ENCODE measurements at places on chromosomes 13 and 19.

DNA sequence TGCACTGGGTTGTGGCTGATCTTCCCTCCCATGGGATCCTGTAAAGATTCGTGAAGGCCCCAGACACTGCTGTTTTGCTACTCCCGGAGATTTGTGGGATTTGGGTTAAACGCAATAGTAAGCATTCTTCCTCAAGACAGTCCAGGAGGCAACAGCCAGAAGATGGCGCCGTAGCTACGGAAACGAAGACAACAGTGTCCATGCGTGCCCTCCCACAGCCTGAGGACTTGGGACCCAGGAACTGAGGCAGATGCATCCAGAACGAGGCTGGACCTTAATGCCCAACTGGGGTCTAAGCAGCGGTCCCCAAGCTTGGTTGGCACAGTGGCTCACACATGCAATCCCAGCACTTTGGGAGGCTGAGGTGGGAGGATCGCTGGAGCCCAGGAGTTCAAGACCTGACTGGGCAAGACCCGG, 57.6 kb upstream of the ZNF507 start:
- no peak for DNase-seq

GRCh38 chr13:35252536-35253205, 223.8 kb downstream of the MAB21L1 start:
- no peak for DNase-seq

DNA sequence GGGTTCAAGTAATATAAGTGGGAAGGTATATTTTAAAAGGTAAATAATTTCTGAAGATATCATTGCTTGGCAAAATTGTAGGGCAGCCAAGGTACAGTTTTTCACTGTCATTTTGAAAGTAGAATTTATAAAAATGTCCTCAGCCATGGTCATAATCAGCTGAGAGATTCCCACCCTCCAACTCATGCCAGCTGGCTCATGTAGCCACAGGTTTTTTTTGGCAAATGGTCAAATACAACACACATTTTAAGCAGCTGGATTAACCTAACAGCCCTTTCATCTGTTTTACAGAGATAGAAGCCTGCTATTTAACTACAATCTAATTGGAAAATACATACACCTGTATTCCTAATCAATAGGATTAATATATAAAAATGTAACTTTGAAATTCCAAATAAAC, 619.2 kb upstream of the SGCG start:
- no peak for DNase-seq

GRCh38 chr13:27966641-27967202, 2.4 kb downstream of the CDX2 start:
- DNase-seq, result no peak

- DNase-seq, result no peak
Observed at GRCh38 chr13:51828730-51829567, 16.0 kb downstream of the TMEM272 start.

DNA sequence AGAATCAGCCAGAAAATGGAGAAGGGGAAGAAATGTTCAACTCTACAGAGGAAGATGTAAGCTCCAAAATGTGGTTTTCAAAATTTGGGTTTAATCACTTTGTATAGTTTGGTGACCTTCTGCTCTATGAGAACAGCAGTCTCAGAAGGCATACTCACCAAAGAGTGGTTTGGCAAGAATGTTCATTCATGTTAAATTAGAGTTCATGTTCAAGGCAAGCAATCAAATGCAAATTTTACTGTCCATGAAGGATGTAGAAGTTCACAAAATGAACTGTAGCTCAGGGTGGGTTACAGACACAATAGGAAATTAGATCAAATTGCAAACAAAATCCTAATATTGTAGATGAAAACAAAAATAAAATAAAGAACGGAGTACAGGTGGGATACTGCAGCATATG, 606.7 kb upstream of the PCDH20 start:
- no peak for DNase-seq

DNA sequence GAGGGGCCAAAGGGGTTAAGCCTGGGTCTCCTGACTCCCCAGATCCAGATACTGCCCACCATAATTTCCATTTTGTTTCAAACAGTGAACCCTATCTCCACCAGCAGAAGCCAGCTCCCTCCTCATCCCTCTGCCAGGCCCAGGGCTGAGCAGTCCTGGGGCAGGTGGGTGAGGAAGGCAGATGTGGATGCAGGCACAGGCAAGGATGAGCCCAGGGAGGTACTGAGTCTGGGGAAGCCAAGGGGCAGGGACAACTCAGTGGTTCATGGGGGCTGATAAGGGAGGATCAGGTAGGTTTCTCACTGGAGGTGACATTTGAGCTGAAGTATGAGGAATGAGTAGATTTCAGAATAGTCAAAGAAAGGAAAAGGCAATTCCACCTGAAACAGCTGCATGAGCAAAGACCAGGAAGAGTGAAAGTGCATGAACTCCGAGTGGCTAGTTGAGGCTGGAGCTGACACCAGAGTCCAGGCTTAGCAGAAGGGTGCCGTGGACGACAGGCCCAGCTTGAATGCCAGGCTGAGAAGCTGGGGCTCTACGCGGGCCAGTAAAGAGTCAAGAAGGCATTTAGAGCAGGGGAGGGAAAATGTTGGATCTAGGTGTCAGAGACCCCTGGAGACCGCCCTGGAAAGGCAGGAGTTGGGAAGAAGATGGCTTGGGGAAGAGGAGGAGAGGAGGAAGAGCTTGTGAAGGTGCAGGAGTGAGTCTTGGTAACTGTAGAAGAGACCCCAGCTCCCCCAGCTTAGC, 10.3 kb downstream of the CIC start:
- no peak for DNase-seq

DNA sequence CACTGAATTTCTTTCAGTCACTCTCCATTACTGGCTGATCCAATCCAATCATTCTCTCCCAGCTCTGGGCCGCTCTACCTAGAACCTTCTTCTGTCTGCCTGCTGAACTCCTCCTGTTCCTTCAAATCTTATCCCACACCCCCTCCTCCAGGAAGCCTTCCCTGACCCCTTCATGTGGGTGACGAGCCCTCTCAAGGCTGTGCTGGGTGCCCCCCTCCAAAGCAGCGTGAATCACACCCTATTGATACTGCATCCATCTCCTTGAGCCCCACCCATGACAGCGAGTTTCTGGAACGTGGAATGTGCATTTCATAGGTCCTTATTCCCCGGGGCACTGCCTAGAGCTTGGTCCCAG, 3.2 kb downstream of the PIH1D1 start:
- DNase-seq, result no peak

- no peak for DNase-seq
Observed at GRCh38 chr13:44417876-44418275, 44.3 kb downstream of the SERP2 start.

DNA sequence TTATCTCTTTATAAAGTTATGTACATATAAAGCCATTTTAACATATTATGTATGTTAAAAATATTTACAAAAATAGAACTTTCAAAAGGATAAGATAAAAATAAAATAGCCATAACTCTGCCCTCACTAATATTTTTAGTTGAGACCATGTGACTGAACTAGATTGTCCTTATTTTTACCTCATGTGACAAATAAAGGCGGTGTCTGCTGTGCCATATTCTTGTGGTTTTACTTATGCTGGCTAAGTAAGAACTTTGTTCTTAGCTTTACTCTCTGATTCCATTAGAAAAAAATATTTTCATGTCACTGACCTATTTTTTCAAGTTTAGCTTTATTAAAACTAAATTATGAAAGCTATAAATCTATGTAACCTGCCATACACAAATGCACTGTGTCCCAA, 135.6 kb upstream of the TSC22D1 start:
- DNase-seq, result no peak

DNA sequence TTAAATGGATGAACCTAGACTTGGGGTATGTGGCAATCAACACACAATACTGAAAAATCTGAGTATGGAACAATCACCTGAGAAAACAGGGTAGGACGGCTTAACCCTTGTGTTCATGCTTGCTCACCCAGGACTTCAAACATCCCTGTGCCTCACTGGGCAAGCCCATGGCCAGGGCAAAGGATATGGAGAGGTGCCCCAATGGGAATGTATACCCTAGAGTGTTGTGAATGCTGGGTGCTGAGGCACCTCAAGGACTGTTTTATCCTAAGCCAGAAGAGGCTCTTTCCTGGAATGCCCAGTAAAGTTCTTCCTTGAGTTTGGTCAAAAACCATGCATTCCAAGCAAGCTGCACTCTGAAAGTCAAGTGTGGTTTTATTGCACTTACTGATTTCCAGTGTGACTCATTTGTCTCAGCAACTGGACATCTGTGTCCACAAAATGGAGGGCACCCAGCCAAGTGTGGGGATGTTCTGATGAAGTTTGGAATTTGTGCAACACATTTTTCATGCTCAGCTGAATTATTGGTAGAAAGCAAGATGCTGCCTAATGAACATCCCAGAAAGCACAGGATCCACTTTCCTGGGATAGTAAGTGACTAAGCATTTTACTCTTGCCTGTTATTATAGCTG, 531.3 kb downstream of the RFC3 start:
- DNase-seq, result no peak

DNA sequence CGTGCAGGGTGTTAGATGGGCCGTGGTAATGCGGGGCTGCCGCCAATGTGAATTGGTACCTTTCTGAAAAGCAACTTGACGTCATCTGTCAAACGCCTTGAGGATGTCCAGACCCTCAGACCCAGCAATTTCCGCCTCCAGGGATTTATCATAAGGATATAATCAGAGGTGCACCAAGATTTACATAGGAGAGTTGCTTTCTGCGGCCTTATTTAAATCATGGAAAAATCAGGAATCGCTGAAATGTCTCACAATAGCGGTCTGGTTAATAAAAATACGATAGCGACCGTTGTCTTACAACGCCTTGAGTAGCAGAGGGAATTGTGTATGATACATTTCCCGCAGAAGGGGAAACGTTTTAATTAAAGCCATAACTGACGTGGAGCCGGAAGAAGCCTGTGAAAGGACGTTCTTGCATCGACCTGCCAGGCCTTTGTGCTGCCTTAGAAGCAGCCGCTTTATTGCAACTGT, 32.3 kb upstream of the NDUFS7 start:
- DNase-seq, result no peak

GRCh38 chr19:8373867-8374813, 10.2 kb downstream of the ANGPTL4 start:
- no peak for DNase-seq

- DNase-seq, result peak; percentile 74
Observed at GRCh38 chr19:39052243-39052746, 19.9 kb upstream of the FBXO27 start.

DNA sequence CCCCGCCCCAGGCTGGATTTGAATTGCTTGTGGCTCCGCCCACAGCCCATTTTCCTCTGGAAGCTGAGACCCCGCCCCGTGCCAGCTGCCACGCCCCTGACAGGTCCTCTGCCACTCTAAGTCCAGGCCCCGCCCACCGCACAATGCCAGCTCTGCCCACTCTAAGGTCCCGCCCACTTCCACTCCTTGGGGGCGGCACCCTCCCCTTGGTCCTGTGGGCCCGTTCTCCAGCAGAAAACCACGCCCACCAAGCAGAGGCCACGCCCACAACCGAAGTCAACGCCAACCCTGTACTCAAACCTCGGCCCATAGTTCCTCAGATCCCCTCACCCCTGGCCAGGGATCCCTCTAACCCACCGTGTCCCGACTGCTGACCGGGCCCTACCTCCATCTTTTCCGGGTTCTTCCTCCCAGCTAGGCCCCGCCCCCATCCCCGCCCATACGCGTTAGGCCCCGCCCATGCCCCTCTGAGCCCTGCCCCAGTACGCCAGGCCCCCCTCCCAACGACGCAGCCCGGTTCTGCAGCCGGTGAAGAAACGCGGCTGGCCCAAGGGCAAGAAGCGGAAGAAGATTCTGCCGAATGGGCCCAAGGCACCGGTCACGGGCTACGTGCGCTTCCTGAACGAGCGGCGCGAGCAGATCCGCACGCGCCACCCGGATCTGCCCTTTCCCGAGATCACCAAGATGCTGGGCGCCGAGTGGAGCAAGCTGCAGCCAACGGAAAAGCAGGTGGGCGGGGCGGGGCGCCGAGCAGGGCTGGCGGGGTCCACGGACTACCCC, 1.3 kb downstream of the HMG20B start:
- DNase-seq, result peak; percentile 72

DNA sequence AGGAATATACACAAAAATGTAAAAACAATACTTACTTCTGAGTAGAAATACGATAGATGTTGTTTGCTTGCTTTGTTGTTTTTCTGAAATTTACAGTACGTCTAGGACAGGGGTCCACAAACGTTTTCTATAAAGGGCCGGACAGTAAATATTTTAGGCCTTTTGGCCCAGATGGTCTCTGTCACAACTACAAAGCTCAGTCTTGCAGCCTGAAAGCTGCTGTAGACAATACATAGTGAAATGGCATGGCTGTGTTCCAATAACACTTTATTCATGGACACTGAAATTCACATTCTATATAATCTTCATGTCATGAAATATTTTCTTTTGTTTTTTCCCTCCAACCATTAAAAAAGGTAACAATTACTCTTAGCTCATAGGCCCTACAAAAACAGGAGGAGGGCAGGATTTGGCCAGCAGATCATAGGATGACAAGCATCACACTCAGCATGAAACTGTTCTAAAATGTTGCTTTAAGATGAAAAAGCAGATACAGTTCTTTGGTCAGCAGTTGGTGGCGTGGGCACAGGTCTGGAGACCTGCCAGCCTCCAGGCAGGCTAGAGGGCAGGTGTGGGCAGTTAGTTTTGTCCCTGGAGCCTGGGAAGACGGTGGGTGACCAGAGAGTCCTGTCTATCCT, at the start of gene EDDM13:
Gene EDDM13, plus strand, starts transcription at position 588 of the 638 bp plus-strand sequence. CDS start 87 bp downstream, outside the sequence.
- DNase-seq, result no peak

DNA sequence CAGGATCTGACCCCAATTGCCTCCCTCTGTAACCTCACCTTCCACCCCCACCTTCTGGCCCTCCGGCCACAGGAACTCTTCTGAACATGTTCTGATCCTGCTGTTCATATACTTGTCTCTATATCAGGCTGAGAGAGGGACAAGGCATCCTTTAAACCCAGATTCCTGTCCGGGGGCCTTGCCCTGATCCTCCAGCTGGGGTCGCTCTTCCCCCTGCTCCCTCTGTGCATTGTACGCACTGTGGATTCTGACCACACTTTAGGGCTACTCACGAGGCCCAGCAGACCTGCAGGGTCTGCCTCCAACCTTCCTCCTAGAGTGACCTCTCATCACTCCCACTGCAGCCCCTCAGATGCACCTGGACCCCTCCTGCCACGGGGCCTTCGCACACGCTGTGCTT, 269.3 kb downstream of the UQCRFS1 start:
- DNase-seq, result no peak

DNA sequence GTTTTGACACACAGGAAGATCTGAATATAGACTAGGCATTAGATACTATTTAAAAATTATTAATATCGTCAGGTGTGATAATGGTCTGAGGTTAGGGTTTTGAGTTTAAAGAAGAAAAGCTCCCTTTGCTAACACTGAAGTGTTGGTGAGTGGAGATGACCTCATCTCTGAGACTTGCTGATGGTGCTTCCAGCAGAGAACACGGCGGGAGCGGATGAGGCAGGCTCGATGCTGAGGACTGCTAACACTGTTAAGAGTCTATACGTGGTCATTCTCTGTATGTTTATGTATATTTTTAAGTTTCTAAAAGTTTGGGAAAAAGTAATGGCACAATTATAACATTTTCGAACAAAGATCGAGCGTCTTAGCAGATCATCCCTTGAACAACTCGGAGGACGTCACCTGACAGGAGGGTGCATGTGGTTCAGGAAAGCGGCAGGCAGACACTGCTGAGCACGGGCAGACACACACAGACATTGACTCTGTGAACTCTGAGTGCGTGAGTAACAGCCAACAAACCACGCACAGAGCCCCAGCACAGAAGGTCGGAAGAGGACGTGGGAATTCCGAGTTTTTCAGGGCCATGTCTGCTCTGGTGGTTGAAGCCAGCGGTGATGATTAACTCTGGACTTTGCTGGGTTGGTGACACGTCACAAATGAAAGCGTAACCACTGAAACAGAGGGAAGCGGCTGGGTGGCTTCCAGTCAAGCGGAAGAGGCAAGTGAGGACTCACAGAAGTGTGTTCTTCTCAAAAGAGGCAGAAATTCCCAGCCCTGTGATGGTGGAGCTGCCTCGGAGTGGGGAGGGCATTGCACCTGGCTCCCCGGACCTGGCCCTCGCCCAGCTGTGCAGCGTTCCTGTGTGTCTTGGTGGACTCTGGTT, 91.9 kb upstream of the TEX29 start:
- no peak for DNase-seq

Data from activated CD8-positive, alpha-beta memory T cell treated with anti-CD3 and anti-CD28 coated beads, Interleukin-2, amount 50 U/mL, for 4 hours (primary cell).